ENCODE measurements at places on chromosomes 11 and 22.

DNA sequence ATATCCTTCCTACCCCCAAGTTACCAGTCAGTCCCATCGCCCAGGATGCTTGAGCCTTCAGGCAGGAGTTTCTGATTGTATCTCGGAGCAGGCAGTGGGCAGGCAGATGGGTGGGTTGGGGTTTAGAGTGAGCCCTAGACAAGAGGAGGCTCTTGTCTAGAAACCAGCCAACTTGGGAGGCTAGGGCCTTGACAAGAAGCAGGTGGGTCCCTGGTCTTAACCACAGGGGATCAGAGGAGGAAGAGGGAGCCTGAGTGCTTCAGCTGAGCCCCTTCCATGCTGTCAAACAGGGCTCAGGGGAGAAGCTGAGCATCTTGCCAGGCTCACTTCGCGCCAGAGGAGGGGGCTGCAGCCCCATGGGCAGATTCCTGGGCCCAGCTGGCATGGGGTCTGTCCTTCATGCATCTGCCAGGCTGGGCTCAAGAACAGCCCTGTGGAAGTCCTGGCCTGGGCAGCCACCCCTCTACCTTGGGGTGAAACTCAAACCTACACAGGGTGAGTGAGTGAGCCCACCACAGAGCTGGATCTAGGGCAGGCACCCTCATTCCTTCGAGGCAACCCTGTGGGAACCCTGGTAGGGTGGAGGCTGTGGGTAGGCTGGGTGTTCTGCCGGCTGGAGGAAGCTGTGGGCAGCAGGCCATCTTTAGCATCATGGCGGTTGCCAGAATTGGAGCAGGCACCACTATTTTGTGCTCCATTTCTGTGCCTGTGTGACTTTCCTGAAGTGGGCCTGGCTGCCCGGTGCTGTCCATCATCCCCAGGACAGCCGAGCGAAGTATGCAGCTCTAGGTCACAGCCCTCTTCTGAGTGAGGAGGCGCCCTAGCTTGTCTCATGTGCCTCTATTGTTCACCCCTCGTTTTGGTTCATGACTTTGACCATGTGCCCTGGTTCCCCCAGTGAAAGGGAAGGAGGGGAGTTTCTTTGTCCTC, 108.1 kb downstream of the MORC2 start:
- DNase-seq = no peak

DNA sequence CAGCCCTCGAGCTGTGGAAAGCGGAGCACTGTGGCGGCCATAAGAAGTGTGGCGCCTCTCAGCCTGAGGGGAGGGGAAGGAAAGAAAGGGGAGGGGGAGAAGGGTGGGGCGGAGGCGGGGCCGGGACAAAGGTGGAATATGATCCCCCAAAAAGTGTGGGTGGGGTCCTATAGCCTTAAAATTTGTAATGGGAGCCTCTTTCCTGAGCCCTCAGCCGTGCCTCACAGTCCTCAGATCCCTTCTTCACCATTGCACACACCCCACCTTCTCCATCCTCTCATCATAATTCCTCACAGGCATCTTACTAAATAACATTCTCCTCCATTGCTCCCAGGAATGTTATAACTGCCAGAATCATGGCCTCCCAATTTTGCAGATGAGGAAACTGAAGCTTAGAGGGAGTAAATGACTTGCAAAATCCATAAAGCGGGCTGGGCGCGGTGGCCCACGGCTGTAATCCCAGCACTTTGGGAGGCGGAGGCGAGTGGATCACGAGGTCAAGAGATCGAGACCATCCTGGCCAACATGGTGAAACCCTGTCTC, 600 bp upstream of the RAB6A start:
- no peak for DNase-seq

GRCh38 chr11:20156876-20157613, 3.2 kb downstream of the DBX1 start:
- no peak for DNase-seq

DNA sequence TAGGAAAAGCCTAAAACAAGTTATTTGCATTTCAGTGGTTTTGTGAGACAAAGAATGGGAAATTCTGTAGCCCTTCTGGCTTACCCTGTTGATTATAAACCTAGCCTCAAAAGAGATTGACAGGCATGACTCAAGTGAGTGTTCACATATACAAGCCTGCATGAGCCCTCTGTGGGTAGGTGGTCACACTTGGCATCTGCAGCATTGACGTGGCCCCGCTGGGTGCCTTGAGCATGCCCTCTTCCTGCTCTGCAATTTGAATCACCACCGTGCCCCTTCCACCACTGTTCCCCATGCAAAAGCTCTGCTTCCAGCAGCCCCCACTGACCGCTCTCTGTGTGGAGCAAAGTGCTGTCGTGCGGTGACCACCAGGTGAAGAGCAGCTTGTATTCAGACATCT, 21.0 kb upstream of the ADSL start:
- no peak for DNase-seq

DNA sequence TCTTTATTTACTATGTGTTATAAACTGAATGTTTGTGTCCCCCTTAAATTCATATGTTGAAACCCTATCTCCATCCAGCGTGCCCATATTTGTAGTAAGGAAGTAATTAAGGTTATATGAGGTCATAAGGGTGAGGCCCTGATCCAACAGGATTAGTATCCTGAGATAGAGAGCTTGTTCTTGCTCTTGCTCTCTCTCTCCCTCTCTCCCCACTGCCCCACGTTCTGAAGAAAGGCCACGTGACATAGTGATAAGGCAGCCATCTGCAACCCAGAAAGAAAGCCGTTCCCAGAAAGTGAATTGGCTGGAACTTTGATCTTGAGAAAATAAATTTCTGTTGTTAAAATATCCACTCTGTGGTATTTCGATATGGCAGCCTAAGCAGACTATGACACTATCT, 212.5 kb downstream of the SWAP70 start:
- DNase-seq = no peak

DNA sequence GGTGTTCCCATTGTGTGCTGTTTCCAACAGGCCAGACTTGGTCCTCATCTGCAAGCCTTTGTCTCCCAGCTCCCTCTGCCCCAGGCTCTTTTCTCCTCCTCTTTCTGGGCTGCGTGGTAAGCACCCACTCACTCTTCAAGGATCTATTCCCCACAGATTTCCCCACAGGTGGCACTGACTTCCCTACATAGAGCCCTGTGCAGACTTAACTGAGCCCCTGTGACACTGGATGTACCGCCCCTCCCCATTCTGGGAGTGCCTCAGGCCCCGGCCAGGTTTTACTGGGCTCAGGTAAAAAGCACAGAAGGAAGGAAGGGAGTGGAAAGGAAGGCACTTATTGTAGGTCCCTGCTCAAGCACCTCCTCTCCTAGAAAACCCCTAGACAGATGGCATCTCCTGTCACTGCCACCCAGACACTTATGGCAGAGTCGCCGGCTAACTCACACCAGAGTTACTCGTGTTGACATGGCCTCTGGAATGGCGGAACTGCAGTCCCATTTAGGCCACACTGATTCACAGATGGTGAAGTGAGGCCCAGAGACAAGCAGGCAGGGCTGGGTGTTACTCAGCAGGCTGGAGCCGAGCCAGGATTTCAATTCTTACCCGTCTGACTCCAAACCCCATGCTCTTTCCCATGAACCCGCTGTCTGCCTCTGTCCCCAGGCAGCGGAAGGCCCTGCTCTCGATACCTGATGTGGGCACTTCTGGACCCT, 47.2 kb downstream of the LRRC32 start:
- no peak for DNase-seq

DNA sequence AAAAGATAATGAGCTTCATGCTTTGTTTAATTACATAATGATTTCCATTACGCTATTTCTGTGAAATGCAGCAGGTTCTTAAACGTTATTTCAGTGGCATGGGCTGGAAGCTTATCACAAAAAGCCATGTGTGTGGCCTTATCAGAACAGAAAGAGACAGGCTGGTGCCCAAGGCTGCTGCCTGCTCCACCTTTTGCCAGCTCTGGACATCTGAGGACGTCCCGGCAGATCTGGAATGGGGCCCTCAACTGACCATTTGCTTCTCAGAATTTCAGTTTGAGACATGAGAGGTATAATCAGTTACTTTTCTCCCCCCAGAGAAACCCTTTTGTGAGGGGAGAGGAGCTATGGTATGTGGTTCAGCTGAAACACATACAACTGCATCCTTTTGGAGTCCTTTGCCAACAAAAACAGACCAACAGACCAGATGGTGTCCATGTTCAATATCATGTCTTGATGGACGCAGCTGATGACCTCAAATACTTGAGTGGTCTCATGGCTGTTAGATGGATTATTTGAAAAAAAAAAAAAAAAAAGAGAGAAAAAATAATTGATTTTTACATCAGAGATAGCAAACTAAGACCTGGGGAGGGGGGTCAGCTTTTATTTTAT, 8.6 kb downstream of the CDPF1 start:
- DNase-seq = no peak

DNA sequence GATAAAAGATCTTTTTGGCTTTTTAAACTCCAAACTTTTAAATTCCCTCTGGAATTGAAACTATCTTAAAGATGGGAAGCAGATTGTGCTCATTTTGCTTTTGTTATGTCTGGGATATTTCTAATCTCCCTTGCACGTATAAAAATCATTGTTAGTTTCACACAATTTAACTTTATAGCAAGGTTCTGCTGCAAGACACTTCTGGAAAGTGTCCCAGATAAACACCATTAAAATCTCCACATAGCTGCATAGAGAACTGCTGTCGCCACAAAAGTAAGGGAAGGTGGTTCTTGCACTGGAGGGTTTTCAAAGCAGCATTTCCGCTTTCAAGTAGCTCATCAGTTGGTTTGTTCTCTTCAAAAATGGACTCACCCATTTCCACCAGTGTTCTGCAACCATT, 11.8 kb downstream of the PTS start:
- DNase-seq = no peak

- no peak for DNase-seq
Measured at GRCh38 chr22:44523981-44524759, 26.1 kb upstream of the RTL6 start.

GRCh38 chr22:42294034-42294985, 23.9 kb upstream of the TCF20 start:
- DNase-seq = no peak

DNA sequence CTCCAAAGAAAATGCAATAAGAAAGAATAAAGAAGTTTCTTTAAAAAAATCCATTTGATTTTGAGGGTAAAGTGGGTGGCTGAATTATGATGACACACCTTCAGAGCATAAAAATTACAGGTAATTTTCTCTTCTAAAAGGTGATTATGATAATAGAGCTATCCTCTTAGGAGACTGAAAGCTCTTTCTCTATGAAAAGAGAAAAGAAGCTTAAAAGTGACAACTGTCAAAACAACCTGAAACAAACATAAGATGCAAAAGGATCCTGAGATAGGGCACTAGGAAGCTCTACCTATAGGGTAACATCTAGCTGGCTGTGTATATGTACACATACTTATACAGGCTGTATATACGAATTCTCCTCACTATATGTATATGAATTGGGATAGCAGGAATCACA, 270.2 kb downstream of the GUCY1A2 start:
- DNase-seq = no peak

GRCh38 chr22:29031227-29032011, 30.2 kb downstream of the C22orf31 start:
- DNase-seq = no peak
